Renal cortex interstitium (tissue), 15 donors: ENCODE measurements at places on chromosomes 7 and 10.

GRCh38 chr10:75403144-75403938 lies 1.8 kb upstream of the ZNF503 start:
- peak; percentile 77 for DNase-seq

- DNase-seq, result no peak
These were observed 20.5 kb upstream of the ZNF273 start for GRCh38 chr7:64882341-64883112.

DNA sequence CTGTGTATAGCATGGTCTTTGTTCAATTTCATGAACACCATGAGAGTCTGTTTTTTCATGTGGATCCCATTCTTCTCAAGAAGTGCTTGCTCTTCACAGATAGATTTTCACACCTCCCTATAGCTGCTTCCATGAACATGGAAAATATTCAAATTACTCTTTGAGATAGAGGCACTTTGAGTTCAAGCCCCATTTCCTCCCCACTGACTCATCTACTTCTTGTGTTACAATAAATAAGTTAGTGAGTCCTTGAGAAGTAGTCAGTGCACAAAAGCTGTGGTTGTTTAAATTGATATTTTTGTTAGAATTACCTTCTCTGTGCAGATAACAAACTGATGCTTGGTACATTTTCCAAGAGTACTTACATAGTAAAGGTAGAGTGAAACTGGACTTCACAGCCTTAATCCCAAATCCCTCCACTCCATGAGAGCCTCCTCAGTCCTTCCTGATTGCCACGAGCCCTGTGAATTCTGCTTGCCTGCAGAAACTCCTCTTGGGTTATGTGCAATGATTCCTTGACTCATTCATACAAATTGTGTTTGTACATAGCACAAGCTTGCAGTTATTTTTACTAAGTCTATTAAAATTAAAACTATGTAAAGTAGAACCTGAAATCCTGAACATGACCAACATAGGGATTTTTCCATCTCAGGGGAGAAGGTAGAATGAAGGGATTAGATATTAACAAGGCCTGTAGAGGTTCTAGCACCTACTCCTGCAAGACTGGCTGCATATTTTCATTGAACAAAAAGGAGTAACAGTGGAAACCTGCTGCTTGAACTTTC lies 496.2 kb downstream of the TNS3 start:
- no peak for DNase-seq

DNA sequence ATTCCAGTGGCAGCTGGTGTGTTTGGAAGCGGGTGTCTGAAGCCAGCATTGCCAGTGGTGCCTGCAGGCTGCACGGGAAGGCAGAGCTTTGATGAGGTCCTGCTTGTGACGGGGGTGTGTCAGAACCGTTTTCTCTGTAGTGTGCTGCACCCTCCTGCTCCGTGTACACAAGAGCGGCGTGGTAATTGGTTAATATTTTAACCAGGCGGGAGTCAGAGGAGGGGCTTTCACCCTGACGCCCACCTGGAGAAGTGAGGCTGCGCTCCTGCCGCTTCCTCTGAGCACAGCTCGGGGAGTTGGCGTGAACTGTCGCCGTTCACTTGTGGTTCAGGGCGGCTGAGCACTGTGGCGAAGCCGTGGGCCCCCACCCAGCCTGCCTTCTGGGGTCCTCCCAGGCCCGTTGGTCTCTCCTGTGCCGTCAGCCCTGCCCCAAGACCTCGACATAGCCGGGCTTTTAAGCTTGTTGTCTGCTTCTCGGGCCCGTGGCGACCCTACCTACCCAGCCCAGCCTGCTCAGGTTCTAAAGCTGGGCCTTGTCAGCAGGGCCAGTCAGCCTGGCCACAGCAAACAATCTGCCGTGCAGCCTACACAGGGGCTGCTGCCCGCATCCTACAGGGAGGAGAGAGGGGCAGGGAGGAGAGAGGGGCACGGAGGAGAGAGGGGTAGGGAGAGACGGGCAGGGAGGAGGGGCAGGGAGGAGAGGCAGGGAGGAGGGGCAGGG lies 11.6 kb downstream of the NKX6-2 start:
- DNase-seq, result no peak

DNA sequence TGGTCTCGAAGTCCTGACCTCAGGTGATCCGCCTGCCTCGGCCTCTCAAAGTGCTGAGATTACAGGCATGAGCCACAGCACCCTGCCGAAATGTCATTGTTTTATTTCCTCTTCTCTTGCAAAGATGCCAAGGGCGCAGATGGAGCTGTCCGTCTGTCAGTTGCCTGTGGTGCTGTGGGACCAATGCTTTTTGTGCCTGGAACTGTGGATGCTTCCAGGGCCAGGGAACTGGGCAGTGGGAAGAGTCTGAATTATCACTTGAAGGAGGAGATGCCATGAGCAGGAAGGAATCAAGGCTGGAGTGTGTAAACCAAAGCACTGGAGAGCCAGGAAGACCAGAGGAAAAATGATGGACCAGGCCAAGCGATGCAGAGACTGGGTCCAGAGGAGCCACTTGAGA lies 459.9 kb downstream of the GALNT17 start:
- no peak for DNase-seq

GRCh38 chr10:73876971-73877370 lies 2.6 kb upstream of the CAMK2G start:
- no peak for DNase-seq

DNA sequence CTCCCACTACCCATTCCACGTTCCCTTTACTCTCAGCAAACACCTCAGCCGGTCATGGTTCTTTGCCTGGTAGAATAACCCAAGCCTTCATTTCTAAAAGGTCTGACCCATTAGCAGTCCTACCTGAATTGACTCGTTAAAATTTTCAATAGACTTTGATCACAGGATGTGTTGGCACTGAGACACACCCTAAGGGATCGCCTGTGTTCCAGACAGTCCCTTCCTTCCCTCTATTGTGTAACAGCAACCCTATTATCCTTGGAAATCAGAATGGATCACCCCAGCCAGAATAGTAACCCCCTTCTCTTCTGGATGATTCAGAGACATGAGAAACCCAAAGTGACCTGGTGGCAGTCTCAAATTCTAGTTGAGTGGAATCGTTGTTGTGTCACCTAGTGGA lies 20.4 kb upstream of the FAM171A1 start:
- DNase-seq, result no peak

DNA sequence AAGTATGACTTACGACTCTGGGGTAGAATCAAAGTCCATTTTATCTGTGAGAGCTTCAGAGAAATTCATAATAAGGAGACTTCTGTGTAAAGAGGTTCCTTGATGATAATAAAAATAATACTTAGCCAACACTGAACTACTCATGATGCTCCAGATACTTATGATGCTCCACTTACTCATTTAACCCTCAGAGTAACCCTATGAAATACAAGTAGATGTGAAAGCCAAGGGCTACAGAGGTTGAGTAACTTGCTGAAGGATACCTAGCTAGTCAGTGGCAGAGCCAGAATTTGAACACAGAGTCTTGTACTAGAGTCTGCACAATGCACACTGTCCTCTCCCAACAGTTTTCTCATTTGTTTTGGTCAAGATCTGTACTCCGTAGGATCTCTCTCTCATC lies 89.5 kb downstream of the HECW1 start:
- no peak for DNase-seq

DNA sequence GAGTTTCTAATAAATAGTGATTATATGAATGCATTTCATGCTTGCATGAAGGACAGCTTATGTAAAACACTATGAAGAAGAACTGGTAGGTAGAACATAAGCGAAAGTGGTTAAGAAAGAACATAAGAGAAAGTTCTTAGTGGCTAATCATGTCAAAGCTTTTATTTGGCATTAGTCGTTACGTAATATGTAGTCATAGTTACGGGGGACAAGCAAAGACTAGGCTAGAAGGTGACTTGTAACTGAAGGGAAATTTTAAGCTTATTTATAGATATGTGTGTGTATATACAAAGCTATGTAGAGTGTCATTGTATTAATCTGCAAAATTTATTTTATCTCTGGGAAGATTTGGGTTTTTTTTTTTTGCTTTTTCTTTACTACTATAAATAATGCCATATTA lies 36.9 kb downstream of the CAPZA2 start:
- DNase-seq, result no peak

DNA sequence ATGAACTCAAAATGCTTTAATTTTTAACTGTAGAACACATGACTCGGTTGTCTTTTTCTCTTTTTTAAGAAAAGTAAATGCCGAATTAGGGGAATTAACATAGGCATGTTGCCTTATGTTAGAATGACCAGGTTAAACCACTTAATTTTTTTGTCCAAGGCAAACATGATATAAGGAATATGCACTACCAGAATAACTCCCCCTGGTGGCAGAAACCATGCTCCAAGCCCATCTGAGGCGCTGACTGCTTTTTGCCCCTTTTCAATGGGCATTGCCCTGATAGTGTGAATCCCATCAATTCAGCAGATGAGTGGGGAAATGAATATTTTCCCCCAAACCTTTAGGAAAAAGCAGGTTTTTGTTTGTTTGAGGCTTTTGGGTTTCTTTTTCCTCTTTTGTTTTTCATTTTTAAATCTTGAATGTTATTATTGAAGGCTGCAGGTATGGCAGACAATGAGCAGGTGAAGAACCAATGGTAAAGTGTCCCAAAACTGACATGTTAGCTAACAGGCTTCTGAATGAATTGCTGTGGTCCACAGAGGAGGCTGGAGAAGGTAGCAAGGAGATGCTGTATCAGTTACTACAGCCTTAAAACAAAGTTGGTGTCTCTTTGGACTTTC lies 284.3 kb downstream of the SORCS3 start:
- DNase-seq, result no peak

DNA sequence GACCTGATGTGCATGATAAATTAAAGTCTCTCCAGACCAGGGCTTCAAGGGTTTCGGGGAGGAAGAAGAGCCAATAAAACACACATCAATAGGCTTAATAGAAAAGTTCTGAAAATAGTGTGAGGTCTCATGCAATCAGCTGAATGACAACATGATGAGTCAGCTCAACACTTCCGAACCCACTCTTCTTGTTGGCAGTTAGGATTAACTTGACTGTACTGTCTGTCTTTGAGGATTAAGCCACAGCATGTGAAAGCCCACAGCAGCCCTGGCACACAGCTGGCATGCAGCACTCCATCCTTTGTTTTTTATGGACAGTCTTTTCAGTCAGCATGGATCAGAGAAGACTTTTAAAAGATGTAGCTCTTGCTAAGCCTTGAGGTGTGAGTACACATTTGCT lies 526.9 kb upstream of the VSTM2A start:
- DNase-seq, result no peak

GRCh38 chr7:93920496-93921182 lies 896 bp upstream of the GNG11 start:
- DNase-seq, result no peak

DNA sequence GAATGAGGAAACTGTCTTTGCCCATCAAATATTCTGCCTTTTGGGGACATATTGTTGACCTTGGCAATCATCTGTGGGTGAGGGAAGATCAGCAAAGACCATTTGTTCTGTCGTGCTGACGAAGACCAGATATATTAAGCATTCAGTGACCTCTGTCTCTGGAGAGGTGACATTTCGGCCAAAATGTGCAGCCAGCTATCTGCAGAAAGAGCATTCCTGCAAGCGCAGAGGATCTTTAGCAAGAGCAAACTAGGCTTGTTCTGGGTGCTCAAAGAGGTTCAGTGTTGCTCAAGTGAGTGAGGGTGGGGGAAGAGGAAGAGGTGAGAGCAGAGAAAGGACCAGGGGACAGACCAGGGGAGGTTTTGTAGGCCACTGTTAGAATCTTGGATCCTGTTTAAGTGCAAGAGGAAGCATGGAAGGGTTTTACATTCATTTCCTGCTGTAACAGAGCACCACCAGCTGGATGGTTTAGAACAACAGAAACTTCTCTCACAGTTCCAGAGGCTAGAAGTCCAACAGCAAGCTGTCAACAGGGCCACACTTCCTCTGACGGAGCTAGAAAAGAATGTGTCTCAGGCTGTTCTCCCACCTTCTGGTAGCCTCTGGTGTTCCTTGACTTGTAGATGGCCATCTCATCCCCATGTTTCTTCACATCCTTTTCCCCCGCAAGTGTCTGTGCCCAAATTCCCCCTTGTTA lies 11.2 kb downstream of the C10orf120 start:
- peak; percentile 19 for DNase-seq

- DNase-seq, result no peak
These were observed 40.7 kb upstream of the EBLN1 start for GRCh38 chr10:22258471-22258870.

GRCh38 chr10:132714096-132714985 lies 71.6 kb downstream of the NKX6-2 start:
- DNase-seq, result no peak

- no peak for DNase-seq
These were observed 34.3 kb upstream of the DLG5 start for GRCh38 chr10:77960829-77961329.

DNA sequence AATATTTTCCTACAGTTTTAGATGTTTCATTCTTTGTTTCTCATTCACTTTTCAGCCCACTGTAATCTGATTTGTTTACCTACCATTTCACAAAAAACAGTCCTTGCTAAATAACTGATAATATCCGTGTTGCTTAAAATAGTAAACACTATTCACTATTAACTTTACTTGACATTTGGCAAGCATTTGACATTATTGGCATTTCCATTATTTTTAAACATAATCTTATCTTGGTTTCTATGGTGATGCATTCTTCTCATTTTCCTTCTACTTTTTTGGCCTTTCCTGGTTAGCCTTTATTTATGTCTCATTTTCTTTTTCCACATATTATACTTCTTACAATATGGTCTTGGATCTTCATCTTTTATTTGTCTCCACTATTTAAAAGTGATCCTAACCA lies 715.3 kb downstream of the DNAJB9 start:
- DNase-seq, result no peak

GRCh38 chr10:16904049-16904448 lies 86.8 kb upstream of the RSU1 start:
- no peak for DNase-seq

DNA sequence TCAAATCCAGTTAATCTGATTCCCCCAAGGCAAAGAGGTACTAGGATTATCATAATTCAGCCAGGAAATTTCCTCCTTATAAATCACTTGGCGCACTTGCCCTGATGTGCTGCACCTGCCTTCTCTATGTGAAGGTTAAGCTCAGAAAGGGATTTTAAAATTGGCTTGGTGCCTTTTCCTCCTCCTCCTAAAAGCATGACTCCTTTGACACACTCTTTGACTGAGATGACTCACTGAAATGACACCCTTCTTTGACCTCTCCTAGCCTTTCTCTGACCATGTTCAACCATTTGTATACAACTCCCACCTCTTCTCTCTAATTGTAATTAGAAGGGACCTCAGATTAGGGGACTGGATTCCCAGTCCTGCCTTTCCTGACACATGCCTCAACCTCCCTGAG lies 46.5 kb downstream of the ABLIM1 start:
- no peak for DNase-seq

GRCh38 chr10:91201213-91201996 lies 19.1 kb upstream of the PCGF5 start:
- no peak for DNase-seq
